Endothelial cell of umbilical vein (primary cell): ENCODE measurements at places on chromosomes 3 and 15. TPM values are rescaled to one million over a fixed set of nuclear protein-coding genes. Genes with fewer than 3 reads are reported as not detected.

The SHC4 gene
- total RNA-seq = 0.20 TPM in 1 of 2 replicates, not detected in the other

The CCDC54 gene
- not detected in 2 replicates for total RNA-seq

The RPL15 gene
- 1,872 and 1,901 TPM in 2 replicates for total RNA-seq

DNA sequence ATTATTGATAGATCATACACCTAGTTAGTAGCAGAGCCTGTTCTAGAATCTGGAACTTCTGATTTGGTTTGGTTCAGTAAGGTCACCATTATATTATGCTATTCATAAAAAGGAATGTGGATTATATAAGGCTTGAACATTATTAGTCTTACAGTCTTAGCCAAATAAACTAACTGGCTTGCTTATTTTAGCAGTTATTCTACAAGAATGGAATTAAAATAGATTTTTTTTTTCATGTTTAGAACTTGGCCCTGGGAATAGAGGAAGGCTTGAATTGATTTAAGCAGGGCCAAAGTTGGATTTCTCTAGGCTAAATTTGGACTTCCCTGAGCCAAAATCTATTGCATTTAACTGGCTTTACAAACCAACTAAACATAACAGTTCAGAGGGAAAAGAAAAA is 24.4 kb downstream of the DTWD1 start:
- no peak for DNase-seq

The COMMD2 gene
- total RNA-seq = 42.9 and 51.0 TPM in 2 replicates

The CHDH gene
- 0.04 and 0.46 TPM in 2 replicates for total RNA-seq
